ENCODE measurements at places on chromosomes 4 and X. TPM values are rescaled to one million over a fixed set of nuclear protein-coding genes. Genes with fewer than 3 reads are reported as not detected.

Gene SSX2
- total RNA-seq = not detected

Gene ALAS2
- not detected for total RNA-seq

Gene MAOB
- total RNA-seq = not detected

Gene FAM184B
- not detected for total RNA-seq

Gene TACR3
- total RNA-seq = not detected

Gene S100P
- total RNA-seq = 9.9 TPM

Gene CSN1S1
- not detected for total RNA-seq

Gene FDCSP
- not detected for total RNA-seq

Gene IL3RA
- total RNA-seq = 7.9 TPM

Gene DGAT2L6
- not detected for total RNA-seq

Gene MANBA
- total RNA-seq = 16.0 TPM

Gene UNC5C
- total RNA-seq = not detected

All from activated naive CD4-positive, alpha-beta T cell treated with anti-CD3 and anti-CD28 coated beads, Interleukin-2, amount 10 ng/mL, durations not matched to agents 5 hours and 36 hours (primary cell).